ENCODE measurements at places on chromosomes 13 and 19.

- DNase-seq = peak; percentile 61
Observed at GRCh38 chr19:1026783-1027649, 608 bp downstream of the CNN2 start.

GRCh38 chr19:52602941-52603340 is 32.9 kb downstream of the ZNF701 start:
- DNase-seq = no peak

GRCh38 chr13:109778102-109778542 is 8.3 kb downstream of the IRS2 start:
- no peak for DNase-seq

GRCh38 chr13:91375116-91375729 is 23.2 kb upstream of the GPC5 start:
- no peak for DNase-seq

- DNase-seq = no peak
Observed at GRCh38 chr13:33509642-33510229, 224.2 kb upstream of the STARD13 start.

DNA sequence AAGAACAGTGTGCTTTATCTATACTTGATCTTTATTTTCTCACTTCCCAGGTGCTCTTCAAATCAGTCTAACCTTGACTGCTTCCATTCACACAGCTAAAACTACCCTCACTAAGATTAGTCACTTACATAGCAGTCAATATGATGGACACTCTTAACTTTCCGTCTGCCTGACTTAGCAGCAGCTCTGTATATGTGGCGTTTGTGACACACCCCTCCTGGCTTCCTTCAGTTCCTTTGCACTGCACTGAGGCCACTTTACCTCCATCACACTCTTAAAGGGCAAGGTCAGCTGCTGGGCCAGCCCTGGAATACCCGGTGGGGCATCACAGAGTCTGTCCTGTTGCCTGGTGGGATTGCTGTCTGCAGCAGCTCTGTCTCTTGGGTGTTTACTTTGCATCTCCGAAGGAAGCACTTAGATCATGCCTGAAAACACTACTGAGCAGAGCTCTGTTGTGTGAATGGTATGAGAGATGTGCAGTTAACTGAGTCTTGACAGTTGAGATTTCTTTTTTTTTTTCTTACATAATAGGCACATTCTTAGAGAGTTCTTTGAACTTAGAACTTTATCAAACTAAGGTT is 35.6 kb upstream of the IL17D start:
- DNase-seq = no peak

GRCh38 chr19:46789371-46789770 is 977 bp upstream of the SLC1A5 start:
- DNase-seq = no peak

DNA sequence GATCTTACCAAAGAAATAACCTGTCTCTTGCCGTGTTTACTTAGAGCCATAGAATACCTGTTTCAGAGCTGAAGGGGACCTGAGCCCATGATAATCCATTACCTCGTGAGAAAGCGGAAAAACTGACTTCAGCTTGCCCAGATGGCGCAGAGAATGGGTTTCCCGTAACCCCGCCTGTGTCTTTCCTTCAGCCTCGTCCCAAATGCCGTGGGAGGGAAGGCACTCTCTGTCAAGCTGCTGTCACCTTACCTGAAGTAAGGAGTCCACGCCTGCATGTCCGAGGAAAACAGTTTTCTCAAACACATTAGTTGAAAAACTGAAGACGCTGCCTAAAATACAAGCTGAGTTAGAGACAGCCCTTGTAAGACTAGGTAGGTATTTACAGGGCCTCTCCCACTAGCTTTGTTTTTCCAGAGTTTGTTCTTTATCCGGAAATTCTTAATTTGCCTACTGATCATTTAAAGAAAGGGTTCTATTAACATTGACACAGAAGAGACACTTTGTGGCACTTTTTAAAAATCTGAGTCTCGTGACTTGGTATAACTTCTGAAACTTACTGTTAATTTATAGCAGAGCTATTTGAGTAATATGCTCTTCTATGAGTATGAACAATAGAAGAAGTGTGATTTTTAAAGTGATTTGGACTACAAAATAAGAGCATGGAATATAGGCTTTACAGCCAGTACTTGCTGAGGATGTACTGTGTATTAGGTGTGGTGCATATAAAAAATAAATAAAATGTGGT is 1.3 kb upstream of the INTS6 start:
- DNase-seq = peak; percentile 13

GRCh38 chr13:28173793-28174192 is 35.4 kb downstream of the PAN3 start:
- DNase-seq = no peak

DNA sequence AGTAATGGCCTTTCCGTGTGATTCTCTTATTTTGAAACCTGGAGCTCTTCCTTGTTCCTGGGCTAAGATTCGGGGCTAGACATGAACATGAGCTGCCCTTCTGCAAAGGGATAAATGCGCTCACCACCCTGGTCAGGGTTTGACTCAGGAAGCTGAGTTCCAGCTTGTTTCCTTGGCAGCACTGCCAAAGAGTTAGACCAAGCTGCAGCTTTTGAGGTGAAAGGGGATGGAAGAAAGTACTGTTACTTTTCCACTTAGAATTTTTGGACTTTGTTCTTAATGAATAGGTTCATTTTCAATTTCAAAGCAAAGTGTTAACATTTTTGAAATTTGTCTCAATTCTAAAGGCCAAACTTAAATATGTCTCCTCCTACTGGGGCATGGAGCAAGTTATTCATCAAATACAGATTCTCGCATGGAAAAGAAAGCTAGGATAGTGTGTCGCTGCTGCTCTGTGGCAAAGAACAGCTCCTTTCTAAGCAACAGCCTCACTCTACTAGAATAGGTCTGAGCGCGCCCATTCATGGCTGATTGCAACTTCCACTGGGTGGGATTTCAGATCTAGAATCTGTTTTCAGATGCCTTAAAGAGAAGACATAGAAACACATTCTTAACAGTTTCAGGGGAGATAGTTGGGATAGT is 2.2 kb downstream of the RGCC start:
- DNase-seq = no peak

- DNase-seq = no peak
Observed at GRCh38 chr13:114134111-114134943, 1.9 kb upstream of the RASA3 start.

DNA sequence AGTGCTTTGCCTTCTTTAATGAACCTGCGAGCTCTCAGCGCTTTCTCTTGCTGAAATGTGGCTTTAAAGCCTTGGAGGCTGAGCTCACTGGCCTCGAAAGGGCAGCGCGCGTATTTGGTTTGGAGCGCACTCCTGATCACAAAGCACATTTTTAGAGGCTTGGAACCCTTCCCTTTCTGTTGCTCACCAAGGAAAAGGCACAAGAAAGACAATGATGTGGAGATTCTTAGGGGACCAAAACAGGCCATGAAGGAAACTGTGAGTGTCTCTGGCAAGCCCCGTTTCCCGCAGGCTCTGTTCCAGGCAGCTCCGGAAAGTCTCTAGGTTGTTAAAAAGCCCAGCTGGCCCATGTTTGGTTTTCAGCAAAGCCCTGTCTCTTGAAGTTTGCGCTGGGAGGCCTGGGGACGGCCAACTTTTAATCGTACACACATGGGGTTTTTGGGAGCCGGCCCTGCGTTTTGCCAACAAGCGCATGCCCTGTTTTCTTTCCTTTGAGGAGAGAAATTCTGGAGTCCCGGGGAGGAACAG is 9.4 kb upstream of the SPC24 start:
- DNase-seq = no peak

- peak; percentile 50 for DNase-seq
Observed at GRCh38 chr19:42529248-42529764, 1.0 kb upstream of the CEACAM1 start.

DNA sequence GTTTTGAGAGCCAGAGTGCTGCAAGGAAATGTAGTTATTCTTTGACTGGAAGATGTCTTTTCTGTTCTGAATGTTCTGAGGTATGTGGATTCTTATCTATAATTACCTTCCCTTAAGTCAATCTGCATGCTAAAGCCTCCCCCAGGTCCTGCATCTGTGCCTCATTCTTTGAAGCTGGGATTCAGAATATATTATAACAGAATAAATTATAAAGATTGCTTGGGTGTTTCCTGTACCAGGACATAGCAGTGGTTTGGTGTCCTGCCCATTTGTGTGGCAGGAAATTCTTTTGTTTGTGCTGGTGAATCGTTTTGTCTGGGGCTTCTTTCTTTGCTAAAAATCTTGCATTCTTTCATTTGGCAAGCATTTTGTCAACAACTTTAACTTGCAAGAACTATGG is 60.2 kb downstream of the ITGBL1 start:
- DNase-seq = no peak

- DNase-seq = no peak
Observed at GRCh38 chr19:18723871-18724377, 40.4 kb downstream of the CRTC1 start.

- no peak for DNase-seq
Observed at GRCh38 chr19:49132974-49133609, 13.7 kb downstream of the PPFIA3 start.

GRCh38 chr13:28545583-28546333 is 50.8 kb upstream of the FLT1 start:
- no peak for DNase-seq

GRCh38 chr13:112819816-112820215 is 130.0 kb downstream of the ATP11A start:
- DNase-seq = no peak

GRCh38 chr19:11141937-11142527 is 13.6 kb downstream of the SPC24 start:
- DNase-seq = no peak

DNA sequence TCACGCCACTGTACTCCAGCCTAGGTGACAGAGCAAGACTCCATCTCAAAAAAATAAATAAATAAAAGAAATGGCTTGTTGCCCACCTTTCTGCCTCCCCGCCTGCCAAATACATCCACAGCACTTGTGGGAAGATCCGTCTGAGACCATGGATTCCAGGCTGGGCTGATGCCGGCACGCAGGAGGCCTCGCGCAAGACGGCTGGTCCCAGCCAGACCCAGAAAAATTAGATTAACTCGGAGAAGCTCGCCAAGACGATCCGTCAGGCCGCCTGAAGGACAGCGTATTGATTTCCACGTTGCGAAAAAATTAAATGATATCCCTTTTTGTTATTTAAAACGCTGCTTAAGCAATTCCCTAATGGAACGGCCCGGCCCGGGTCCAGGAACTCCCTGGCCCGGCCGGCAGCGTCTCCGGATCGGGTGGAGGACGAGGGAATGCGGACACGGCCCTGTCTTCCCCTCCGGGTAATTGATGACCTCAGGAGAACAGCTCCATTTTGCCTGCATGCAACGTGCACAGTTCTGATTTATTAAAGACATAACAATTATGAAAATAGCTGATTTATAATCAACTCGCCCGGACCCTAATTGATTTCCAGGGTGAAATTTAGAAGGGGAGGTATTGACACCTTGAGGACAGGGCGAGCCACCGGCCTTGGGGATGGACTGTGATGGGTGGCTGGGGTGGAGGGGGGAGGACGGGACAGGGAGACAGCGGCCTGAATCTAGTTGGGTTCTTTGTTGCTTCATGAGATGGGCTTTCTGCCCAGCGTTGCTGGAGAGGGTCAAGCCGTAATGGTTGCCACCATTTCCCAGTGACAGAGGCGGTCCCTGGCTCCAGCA is 52.1 kb downstream of the ZNRF4 start:
- DNase-seq = no peak

DNA sequence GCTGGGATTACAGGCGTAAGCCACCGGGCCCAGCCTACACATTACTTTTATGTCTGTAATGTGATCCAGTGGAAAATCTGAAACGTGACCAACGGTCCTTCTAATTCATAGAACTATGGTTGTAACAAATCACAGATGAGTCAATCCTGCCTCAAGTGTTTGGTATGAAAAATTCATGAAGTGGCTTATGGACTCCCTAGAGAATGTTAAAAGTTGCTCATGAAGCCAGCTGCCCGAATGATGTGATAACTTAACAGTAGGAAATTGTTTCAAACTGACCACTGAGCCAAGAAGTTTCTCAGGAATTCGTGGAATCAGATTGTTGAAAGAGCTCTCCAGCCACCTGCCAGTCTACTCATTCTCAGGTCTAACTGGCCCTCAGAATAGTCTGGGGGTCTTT is 59.4 kb upstream of the FARP1 start:
- DNase-seq = no peak

GRCh38 chr13:99434258-99434788 is 66.9 kb upstream of the TM9SF2 start:
- DNase-seq = peak; percentile 33

GRCh38 chr13:95403349-95404140 is 102.3 kb upstream of the ABCC4 start:
- no peak for DNase-seq

GRCh38 chr13:106656186-106656585 is 88.2 kb upstream of the ARGLU1 start:
- no peak for DNase-seq

DNA sequence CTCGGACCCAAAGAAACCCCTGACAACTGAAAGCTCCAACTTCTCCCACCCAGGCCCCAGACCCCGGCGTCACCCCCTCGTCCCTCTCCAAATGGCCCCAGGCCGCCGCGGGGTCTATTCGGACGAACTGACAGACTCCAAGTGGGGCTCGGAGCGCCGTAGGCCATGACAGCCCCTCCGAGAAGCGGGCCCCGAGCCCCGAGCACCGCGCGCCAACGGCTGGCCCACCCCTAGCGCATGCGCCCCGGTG is 360 bp downstream of the DDX39A start:
- DNase-seq = no peak

GRCh38 chr13:19845758-19846157 is 17.7 kb downstream of the ZMYM5 start:
- DNase-seq = no peak

GRCh38 chr19:38358071-38358470 is 16.3 kb upstream of the PSMD8 start:
- DNase-seq = no peak

GRCh38 chr13:30868799-30869470 is 37.1 kb upstream of the MEDAG start:
- DNase-seq = no peak

- DNase-seq = no peak
Observed at GRCh38 chr13:20506696-20507095, 19.0 kb downstream of the CRYL1 start.

DNA sequence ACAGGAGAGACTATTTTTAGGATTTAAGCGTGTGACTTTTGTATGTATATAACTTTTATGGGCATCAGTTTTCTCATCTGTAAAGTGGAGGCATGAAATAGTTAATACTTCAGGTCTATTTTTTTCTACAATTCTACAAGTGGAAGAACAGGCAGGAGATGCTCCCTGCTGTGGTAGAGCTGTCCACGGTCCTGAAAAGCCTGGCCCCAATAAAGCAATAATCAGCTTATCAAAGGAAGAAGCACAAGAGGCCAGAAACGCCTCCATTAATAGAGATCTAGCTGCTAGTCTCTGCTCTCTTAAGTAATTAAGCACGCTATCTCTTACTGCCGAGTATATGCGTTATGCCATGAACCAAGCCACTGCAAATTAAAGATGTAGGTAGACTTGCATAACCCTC is 28.0 kb upstream of the WASF3 start:
- DNase-seq = no peak

- no peak for DNase-seq
Observed at GRCh38 chr19:18473003-18473705, 35.2 kb upstream of the ISYNA1 start.

GRCh38 chr13:76837801-76838200 is 48.4 kb downstream of the KCTD12 start:
- no peak for DNase-seq

All from T-helper 2 cell (primary cell).